Kidney tubule cell (primary cell): ENCODE measurements at places on chromosomes 11 and 22.

GRCh38 chr11:105942921-105943320, 79.1 kb downstream of the MSANTD4 start:
- DNase-seq: no peak

GRCh38 chr11:83436855-83437254, 150.7 kb upstream of the CCDC90B start:
- DNase-seq: no peak

DNA sequence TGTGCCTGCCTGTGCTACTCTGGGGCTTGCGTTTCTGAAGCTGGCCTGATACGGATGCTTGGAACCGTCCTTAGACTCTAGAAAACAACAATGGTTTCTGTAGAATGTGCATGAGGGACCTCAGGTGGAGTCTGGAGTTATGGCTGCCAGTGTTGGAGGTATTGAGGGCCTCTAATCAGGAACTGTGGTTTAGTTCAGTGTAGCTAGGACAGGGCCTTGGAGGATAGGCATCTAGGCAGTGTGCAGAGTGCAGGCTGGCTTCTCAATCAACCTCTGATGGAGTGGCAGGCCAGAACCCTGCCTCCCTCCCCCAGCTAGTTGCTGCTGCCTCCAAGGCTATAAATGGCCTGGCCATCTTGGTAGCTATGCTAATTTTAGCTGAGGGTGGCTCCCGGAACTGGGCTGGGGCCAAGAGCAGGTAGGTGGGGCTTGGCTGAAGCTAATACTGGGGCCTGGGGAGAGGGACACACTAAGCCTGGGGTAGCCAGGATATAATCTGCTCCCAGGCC, 4.0 kb downstream of the STIM1 start:
- no peak for DNase-seq

DNA sequence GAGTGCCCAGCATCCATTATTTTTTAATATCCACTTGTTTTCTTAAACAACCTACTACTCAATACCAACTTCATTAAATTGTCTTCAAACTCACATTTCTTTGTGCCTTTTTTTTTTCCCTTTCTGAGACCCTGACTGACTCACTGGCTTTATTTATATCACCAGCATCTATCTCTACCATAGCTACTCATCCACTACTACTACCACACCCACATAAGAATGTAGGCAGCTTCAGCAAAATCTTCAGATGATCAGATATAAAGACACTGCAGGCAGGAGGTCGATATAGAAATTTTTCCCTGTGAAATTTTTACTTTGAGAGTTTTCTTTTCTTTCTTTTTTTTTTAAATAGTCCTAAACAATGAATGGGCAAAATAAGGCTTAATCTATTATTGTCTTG, 2.2 kb downstream of the OR56B1 start:
- DNase-seq: no peak

GRCh38 chr11:96214777-96215109, 128.3 kb downstream of the MAML2 start:
- DNase-seq: no peak

DNA sequence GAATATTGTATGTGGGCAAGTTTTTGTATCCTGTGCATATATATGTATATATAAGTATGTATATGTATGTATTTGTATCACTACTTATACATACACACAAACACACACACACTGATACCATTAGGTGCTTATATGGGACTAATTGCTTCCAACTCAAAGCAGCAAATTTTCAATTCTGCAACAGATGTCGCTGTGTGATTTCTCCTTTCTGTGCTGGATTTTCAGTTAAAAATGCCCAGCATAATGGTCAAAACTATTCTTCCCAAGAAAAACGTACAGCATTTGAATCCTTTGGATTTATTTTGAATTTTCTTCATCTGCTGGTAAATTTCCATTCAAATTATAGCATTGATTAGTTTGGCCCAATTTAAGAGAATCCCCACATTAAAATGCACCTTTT, 4.3 kb downstream of the CADM1 start:
- no peak for DNase-seq

DNA sequence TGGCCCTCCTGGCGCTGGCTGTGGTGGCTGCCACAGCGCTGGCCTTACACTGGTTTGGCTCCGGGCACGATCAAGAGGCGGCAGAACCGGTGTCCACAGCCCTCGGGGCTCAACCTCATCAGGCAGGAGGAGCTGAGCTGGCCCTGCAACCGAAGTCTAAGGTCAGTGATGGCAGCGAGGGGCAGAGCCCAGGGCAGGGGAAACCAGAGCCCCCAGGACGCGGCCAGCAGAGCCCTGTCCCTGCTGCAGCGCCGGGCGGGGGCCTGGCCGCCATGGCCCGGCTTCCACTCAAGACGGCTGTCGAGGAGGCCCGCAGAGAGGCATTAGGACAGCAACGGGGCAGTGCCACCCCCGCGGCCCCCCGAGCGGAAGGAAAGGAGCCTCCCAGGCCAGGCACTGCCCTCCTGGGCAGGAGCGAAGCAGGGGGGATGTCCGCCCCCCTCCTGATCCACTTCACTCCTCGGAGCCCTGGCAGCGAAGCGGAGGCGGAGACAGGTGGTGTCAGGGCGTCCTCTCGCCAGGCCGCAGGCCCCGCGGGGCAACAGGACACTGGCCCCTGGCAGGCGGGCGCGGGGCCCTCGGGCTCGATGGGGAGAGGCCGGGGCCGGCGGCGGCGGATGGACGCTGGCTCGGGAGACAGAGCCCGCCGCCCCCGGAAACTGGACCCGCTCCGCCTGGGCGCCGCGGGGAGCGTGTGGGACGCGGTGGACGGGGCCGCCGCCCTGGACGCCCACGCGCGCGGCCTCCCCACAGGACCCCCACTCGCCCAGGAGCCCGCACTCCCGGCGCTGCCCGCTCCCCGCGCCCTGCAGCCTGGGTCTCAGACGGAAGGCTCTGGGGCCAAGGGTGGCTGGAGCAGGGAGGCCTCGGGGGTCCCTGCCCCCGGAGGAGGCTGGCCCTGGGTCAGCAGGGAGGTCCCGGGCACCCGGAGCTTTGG, 895 bp downstream of the KLHDC7B start:
- no peak for DNase-seq

DNA sequence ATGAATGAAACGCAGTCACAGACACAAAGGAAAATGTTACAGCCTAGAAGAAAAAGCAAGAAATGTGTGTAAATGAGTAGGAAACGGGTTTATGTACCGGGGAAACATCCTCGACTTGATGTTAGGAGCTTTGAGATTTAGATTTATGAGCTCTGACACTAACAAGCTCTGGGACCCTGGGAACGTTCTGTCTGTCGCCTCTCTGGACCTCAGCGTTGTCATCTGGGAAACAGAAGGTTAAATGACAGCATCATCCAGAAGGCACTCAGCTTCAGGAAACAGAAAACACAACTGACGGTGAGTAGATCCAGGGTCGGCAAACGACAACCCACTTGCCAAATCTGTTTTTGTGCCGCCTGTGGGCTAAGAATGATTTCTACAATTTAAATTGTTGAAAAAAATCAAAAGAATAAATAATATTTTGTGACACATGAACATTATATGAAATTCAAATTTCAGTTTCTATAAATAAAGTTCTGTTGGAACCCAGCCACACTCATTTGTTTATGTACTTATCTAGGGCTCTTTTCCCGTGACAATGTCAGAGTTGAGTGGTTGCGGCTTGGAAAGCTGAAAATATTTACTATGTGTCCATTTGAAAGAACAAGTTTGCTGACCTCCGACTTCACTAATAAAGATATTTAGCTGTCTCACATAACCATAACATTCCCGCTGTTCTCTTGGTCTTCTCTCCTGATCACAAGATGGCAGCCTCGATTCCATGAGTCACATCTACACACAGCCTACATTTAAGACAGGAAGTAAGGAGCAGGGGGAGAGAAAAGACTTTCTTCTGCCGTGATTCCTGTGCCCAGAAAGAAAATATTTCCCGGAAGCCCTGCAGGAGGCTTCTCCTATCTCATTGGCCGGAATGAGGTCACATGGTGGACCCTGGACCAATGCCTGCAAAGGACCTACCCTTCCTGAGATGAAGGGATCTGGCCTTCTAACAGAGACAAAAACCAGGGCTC, 47.1 kb upstream of the SYT13 start:
- peak; percentile 33 for DNase-seq

DNA sequence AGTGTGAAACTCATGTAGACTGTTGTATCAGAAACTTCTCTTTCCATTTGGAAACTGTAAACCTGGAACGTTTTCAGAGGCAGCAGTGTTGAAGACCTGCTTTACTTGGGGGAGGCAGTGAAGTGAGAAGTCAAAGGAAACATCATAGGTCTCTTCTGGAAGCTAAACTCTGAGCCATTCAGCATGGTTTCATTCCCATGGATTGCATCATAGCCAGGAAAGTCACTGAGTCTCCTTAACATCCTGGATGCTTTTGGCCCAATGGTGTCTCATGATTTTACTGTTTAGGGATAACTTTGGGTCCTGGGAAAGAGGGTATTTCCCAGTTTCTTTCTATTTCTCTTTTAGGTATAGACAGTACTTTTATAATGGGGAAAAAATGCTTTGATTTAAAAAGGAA, 153.2 kb upstream of the E2F8 start:
- DNase-seq: peak; percentile 69

DNA sequence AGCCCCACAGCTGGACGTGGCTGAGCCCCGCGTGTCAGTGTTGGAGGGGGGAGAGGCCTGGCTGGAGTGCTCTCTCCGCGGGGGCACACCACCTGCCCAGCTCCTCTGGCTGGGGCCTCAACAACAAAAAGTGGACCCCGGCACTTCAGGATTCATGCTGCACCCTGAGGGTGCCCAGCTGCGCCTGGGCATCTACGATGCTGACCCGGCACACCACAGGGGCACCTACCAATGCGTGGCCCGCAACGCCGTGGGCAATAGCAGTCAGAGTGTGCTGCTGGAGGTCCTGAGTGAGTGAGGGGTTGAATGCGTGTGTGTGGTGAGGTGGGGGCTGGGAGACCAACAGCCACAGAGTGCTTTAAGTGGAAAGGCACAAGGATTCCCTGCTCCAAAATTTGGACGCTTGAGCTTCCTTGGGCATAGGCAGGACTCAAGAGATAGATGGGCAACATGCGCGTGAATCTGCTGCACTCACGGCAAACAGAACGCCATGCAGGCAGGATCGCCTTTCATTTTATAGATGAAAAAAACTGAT, 7.6 kb downstream of the VSIG10L2 start:
- no peak for DNase-seq
